Bronchus fibroblast of lung (primary cell): ENCODE measurements at places on chromosomes 12 and 14. TPM values are rescaled to one million over a fixed set of nuclear protein-coding genes. Genes with fewer than 3 reads are reported as not detected.

The ANKRD33 gene
- total RNA-seq, result under 0.01 TPM in 1 of 2 replicates, not detected in the other

The RAD51B gene
- 6.1 and 8.0 TPM in 2 replicates for total RNA-seq

The IAPP gene
- total RNA-seq, result not detected in 2 replicates

The CFL2 gene
- total RNA-seq, result 68.7 and 82.9 TPM in 2 replicates

The GPD1 gene
- total RNA-seq, result under 0.01 TPM in 1 of 2 replicates, not detected in the other

The UNC79 gene
- total RNA-seq, result not detected in 2 replicates

The KRT3 gene
- total RNA-seq, result not detected in 2 replicates

The C12orf42 gene
- not detected in 2 replicates for total RNA-seq

The CCDC91 gene
- 7.1 and 7.7 TPM in 2 replicates for total RNA-seq

The KRT82 gene
- not detected in 2 replicates for total RNA-seq

The CDKL1 gene
- 2.9 and 3.9 TPM in 2 replicates for total RNA-seq

The RFX4 gene
- not detected in 2 replicates for total RNA-seq

The TMEM179 gene
- total RNA-seq, result 0.30 TPM in 1 of 2 replicates, not detected in the other

The TMTC2 gene
- 0.84 and 1.6 TPM in 2 replicates for total RNA-seq

The DIP2B gene
- 8.6 and 9.4 TPM in 2 replicates for total RNA-seq

The KRT79 gene
- total RNA-seq, result not detected in 2 replicates

The RNU7-1 gene
- not detected in 2 replicates for total RNA-seq
